Stimulated activated CD4-positive, alpha-beta T cell treated with anti-CD3 and anti-CD28 coated beads, TNF-alpha, amount 100 ng/mL, for 1 hour (primary cell): ENCODE measurements at places on chromosomes 4 and X.

- no peak for DNase-seq
These were observed 326.4 kb downstream of the TENM3 start for GRCh38 chr4:182569561-182569960.

DNA sequence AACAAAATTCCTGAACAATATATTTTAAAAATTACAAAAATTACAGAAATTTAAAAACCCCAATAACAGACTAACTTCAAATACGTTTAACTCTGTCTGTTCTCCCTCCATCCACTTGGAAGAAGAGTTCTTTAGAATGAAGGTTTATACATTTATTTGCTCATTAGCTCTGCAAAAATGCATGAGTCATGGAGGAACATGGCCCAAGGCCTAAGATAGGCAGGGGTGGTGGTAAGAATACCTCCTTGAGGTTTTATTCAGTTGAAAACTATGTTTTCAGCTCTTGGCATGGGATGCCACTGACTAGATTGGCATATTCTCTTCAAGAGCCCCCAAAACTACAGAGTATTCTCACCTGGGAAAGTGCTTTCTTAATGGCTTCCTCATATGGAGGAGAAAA lies 8.8 kb upstream of the LRRC66 start:
- no peak for DNase-seq

- DNase-seq, result no peak
These were observed 64.8 kb downstream of the PCDH18 start for GRCh38 chr4:137467537-137467936.

DNA sequence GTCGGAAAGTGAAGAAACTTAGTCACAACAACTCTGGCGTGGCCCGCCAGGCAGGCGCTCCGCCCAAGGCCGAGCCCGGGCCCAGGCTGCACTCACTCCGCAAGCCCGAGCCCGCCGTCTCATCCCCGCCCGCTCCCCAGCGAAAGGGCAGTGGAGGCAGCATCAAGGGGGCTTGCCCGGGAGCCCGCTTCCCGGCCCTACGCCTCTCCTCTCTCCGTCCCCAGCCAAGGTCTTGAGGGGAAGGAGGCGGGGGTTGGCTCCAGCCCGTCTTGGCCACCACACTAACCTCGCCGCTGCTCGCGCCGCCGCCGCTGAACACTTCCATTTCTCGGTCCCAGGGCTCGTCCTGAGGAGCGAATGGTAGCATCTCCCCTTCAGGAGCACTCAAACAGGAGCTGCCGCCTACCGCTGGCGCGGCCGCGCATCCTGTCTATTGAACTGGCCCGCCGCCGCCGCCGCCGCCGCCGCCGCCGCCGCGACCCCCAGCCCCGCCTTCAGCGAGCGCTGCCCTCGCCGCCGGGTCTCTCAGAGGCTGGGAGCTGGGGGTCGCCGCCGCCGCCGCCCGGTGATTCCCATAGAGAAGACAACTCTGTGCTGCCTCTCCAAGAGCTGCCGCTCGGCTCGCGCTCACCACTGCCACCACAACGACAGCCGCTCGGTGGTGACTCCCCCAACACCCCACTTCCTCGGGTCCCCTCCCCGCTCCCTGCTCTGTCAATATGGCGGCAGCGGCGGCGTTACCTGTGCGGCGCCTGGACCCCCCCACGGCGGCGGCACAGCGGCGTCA lies at the start of gene RPS6KA6:
Gene RPS6KA6 (minus strand): TSS at position 667 of the 787 bp plus-strand sequence. CDS start 300 bp downstream, at position 367.
- DNase-seq, result no peak

GRCh38 chr4:38815885-38816782 lies 11.5 kb upstream of the TLR1 start:
- no peak for DNase-seq

DNA sequence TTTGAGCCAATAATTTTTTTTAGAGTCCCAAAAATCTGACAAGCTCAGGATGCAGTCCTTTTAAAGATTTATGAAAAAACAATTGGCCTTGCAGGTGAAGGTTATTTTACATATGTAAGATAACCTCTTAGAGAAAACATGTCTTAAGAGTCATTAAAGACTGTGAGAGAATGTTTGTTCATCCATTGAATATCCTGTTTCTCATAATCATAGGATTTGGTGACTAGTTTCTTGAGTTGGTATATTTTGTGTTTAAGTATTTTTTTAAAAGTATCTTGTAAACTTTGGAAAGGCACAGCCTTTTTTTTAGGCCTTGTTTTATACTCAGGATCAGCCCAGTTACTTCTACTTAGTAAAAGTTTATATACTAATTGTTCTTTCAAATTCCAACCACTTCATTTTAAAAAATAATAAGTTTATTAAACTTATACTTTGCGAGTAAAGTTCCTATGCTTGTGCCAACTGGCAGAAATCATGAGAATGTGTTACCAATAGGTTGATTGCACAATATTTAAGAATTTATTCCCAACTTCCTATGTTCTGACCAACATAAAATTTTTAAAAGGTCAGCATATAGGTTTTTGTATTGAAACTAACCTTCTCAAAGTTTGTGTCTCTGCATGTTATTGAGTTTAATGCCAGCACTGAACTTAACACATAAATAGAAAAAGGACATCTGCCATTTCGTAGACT lies 40.0 kb upstream of the ARSJ start:
- no peak for DNase-seq

DNA sequence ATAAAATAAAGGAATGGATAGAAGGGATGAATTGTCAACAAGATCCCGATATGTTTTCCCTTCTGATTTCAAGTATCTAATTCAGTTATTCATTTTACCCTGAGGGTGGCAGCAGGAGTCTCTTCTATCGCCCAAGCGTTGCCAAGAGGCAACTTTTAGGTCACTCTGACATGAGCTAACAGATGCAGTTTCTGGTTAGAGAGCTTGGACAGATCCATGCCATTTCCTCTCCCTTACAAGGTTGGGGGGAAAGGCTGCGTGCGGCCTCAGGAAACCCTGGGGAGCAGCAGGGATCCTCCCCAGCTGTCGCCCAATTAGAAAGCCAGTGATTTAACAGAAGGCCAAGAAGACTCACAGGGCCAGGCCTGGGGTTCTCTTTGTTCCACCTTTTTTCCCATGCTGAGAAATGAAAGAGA lies 35.3 kb upstream of the WAS start:
- DNase-seq, result no peak

DNA sequence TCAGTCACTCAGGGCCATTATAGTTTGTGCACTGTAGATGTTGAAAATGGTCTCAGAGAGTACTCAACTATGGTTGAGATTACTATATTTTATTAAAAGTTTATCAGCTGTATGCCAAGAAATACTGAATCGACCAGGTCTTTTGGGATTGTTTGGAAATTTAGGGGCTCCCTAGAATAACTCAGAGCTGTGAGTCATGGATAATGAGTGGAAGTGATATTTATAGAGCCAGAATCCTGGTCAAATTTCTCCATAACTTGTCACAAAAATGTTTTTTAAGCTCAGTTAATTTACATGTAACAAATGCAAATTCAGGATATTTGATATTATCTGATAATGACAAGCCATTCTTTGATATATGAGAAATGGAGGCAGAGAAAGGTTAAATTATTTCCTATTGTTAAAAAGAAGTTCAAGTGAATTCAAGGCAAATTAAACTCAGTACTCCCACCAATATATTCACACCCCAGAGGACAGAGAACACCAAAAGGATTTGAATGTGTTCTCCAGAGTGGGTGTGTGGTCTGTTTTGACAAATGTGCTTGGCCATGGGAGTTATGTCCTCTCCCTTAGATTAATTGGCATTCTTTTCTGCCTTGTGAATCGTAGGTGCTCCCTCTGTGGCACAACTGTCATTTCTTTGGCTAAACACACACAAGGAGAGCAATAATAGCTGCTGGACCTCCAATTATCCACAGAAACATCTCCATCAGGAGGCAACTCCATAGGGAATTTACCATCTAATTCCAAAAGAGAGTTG lies 37.7 kb downstream of the ARHGAP24 start:
- DNase-seq, result no peak

DNA sequence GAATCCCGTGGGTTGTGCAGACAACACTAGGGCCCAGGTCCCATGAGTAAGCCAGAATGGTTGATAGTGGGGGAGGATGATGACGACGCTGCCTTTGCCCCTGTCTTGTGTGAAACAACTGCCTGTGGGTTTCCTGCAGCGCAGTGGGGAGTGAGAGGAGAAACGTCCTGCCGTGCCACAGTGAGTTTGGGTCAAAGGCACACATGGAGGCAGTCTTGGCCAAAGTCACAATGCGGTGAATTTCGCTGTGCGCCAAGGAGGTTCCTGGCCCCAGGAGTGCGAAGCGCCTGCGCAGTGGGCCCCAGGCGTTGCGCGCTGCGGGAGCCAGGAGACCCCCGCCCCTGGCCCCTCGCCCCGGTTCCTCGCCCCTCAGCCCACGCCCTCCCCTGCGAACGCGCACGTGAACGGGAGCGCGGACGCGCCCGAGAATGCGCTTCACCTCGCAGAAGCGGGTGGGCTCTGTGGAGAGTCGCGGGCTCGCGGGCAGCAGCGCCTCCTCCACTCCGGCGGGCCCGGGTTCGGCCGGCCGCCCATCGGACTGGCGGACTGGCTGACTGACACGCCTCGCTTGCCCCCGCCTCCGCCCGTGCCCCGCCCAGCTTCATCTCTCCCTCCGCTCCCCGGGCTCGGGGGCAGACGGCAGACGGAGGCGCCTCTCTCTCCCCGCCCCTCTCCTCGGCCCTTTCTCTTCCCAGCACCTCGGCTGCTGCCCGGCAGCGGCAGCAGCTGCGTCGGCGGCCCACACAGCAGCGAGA lies at the start of gene NUDT10:
Gene NUDT10 (plus strand): TSS at position 635 of the 755 bp plus-strand sequence. CDS start 144 bp downstream, outside the sequence.
- no peak for DNase-seq

- no peak for DNase-seq
These were observed 329.7 kb downstream of the GPAT3 start for GRCh38 chr4:83865417-83866150.

- no peak for DNase-seq
These were observed 109.4 kb upstream of the MAP3K15 start for GRCh38 chrX:19624739-19625138.

- no peak for DNase-seq
These were observed 86.4 kb downstream of the LDB2 start for GRCh38 chr4:16812041-16812440.
